CD4-positive, alpha-beta T cell treated with Interleukin-17A for 1 hour (primary cell): ENCODE measurements at places on chromosomes 1 and 21.

GRCh38 chr1:9058465-9058864 lies 11.0 kb downstream of the SLC2A5 start:
- DNase-seq = no peak

GRCh38 chr1:64921771-64922170 lies 44.6 kb downstream of the JAK1 start:
- DNase-seq = no peak

- no peak for DNase-seq
These were observed 545.2 kb downstream of the LTN1 start for GRCh38 chr21:28447462-28447861.

- no peak for DNase-seq
These were observed 98.5 kb upstream of the NGF start for GRCh38 chr1:115436596-115436995.

DNA sequence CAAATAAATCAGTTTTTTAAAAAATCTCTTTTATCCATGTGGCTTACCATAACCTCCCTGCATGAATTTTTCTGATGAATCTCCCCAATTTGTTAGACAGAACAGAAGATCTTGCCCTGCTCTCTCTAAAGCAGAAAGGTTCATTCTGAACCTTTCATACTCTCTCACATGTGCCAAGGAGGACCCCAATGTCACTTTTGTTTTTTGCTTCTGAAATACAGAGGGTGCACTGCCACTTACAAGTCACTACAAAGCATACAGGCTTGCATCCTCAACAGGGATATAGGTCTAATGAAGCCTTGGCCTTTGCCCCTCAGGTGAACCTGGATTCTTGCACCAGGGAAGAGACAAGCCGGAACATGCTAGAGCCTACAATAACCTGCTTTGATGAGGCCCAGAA lies 4.8 kb downstream of the RGS4 start:
- no peak for DNase-seq

- DNase-seq = no peak
These were observed 642 bp upstream of the ST3GAL3 start for GRCh38 chr1:43706598-43707189.

GRCh38 chr1:29641921-29642320 lies 405.6 kb downstream of the PTPRU start:
- no peak for DNase-seq

GRCh38 chr1:41407664-41408252 lies 46.5 kb downstream of the FOXO6 start:
- DNase-seq = no peak

GRCh38 chr1:230120289-230120920 lies 53.4 kb downstream of the GALNT2 start:
- DNase-seq = no peak

- no peak for DNase-seq
These were observed 37.1 kb upstream of the KANK4 start for GRCh38 chr1:62356257-62356835.

DNA sequence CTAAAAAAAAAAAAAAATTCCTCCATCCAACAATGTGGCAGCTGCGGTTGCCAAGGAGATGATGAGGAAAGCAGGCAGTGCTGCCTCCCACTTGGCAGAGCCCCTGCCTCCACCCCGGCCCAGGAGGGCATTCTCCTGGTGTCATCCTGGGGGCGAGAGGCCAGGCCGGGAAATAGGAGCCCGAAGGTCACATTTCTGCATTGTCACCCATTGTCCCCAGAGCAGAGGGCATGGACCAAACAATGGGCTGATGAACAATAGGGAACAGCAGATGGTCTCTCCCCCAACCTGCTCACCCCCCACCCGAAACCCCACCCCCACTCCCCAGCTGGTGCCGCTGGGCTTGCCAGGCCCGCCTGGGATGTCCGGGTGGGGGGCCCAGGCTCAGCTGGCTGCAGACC lies 37.3 kb downstream of the CAMK2N1 start:
- DNase-seq = no peak

- DNase-seq = no peak
These were observed 88.1 kb upstream of the HIVEP3 start for GRCh38 chr1:42006836-42007235.

- no peak for DNase-seq
These were observed 9.3 kb upstream of the TSNAX start for GRCh38 chr1:231519166-231519565.

DNA sequence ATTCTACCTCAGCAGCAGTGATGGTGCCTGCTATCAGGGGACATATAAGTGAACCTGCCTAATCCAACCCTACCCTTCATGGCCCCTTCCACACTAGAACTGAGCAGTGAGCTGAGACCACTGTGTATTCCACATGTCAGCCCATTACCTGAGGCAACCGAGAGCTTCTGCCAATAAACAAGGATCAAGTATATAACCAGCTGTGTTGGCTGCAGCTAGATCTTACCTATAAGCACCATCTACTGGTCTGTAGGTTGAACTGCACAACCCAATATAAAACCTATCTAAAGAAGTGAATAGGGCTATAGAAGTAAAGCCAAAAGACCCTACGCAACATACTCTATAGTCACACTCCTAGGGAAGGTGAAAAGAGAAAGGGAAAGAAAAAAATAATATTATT lies 376.9 kb downstream of the HHIPL2 start:
- DNase-seq = peak; percentile 9

- DNase-seq = peak; percentile 41
These were observed 379.4 kb upstream of the RUNX1 start for GRCh38 chr21:35428489-35428888.

DNA sequence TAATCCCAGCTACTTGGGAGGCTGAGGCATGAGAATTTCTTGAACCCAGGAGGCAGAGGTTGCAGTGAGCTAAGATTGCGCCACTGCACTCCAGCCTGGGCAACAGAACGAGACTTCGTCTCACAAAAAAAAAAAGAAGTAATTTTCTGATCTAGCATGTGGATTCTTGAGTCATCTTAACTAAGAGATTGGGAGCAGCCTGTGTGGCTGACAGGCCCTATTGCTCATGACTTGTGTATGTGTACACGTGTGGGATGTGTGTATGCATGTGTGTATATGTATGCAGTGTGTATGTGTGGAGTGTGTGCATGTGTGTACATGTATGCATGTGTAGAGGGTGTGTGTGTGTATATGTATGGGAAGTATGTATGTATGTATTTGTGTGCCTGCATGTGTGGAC lies 29.5 kb downstream of the DOP1B start:
- no peak for DNase-seq

DNA sequence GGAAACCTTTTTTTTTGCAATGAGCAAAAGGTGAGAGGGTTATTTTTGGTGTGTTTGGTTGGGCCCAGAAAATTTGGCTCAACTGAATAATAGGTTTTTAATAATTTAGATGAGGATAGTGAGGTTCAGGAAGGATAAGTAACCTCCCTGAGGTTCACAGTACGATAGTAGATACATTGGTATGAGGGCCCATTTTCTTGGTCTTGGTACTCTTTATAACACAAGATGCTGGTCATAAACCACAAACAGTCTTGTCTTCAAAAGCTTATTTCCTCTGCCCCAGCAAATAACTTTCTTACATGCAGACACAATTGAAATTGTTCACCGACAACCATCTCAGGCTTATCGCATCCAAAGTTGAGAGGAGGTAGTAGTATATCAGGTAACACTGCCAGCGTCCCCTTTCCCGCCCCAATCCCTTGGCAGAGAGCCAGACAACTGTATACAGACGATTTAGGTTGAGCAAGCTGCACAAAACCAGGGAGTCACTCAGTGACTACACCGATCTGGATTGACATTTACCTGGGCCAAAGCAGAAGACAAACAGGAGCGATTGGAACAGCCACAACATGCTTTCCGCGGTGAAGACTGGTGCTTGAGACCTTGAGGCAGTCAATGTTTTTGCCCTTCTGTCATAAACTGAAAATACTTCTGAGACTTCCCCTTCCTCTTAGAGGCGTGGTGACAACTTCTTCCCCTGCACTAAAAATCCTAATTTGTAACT lies at the start of gene SLAMF6:
TSS of gene SLAMF6 (minus strand) at position 634 of the 724 bp plus-strand sequence. CDS start at position 571, 63 bp downstream.
- peak; percentile 57 for DNase-seq

DNA sequence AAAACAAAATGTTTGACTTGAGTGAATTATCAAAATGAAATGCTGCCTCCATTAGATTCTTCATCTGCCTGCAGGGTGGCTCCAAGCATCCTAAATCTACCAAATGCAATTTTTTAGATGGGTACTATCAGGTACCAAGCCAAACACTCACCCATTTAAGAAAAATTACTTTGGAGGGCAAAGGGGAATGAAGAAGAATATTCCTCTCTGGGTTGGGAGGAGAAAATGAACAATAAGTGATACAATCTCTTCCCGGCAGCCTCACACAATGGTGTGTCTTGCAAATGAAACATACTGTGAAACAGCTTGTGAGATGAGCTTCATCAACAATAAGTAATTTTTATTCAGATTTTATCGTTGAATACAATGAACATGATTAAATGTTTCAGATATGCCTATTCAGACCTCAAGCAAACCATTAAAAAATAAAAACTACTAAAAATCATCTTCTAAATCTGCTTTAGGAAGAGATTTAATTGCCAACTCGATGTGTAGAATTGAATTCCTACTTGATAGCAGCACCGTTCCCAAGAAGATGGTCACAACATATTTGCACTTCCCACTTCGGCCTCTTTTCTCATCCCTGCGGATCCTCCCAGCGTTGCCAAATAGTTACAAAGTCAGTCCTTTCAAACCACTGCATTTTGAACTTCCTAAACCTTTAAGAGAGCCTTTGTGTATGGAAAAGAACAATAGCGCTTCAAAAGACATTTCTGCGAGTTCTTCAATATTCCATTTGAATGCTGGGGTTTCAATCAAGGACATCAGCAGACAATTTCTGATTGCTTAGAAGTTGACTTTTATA lies 2.7 kb downstream of the DAB1 start:
- DNase-seq = no peak

GRCh38 chr1:243963571-243963970 lies 87.5 kb upstream of the ZBTB18 start:
- DNase-seq = no peak

GRCh38 chr1:206596319-206596666 lies 16.0 kb downstream of the EIF2D start:
- DNase-seq = no peak

- DNase-seq = no peak
These were observed 16.7 kb downstream of the CLDN14 start for GRCh38 chr21:36463204-36463603.

- peak; percentile 4 for DNase-seq
These were observed at the start of gene BACE2 for GRCh38 chr21:41167348-41168342. BACE2 (plus strand) TSS chr21:41168160; CDS start chr21:41168264, 104 bp downstream.

DNA sequence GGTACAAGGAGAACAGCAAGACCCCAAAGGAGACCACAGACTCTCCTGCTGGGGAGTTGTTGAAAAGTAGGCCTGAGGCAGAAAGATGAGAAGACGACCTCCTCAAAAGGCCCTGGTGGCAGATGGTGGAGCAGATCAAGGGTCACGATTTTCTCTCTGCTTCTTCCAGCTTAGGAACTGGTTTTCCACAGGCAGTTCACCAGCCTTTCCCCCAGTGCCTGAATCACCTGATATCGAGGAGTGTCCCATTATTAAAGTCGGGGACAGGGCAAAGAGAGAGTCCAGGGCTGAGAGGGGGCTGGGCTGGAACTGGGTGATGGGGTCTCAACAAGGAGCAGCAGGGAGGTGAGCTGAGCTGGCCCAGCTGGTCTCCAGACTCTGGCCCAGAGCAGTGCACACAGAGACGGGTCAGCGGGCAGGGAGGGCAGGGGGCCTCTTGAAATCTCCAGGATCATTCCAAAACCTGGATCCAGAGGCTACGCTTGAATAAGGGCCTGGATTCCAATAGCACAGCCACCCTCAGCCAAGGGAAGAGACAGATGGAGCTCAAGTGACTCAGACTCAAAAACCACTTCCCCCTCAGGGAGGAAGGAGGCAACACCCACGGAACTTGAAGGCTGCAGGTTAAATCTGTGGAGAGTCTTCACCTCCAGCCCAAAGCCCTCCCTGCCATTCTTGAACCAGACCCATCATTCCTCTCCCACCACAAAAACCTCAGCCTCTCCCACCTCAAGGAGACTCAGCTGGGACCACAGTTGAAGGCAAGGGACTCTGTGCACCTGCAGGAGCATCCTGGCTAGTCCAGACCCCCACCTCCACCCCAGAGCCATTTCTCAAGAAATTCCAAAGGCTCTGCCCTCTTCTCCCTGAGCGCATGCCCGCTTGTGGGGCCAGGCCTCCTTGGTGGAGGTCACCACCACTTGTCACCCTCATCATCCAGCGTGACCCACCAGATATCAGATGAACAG lies at the start of gene S100A5:
TSS of gene S100A5 (minus strand) at position 541 of the 968 bp plus-strand sequence. CDS start 743 bp downstream, outside the sequence.
- peak; percentile 71 for DNase-seq

GRCh38 chr1:7302126-7302525 lies 469.0 kb upstream of the VAMP3 start:
- no peak for DNase-seq

GRCh38 chr1:117883616-117884015 lies 45.8 kb downstream of the GDAP2 start:
- no peak for DNase-seq

GRCh38 chr1:48644905-48645605 lies 131.6 kb downstream of the BEND5 start:
- no peak for DNase-seq

- no peak for DNase-seq
These were observed 413.9 kb upstream of the LYPLAL1 start for GRCh38 chr1:218759795-218760194.

DNA sequence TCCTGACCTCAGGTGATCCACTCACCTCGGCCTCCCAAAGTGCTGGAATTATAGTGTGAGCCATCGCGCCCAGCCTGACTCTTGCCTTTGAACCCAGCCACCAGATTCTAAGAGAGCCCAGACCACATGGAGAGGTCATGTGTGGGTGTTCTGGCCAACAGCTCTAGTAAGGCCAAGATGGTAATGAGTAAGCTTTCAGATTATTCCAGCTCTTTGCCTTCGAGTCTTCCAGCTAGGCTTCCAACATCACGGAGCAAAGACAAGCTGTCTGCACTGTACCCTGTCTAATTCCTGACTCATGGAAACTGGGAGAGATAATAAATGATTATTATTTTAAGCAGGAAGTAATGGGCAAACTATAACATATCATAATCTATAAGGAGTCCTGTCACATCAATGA lies 14.8 kb upstream of the ZFP69B start:
- no peak for DNase-seq

DNA sequence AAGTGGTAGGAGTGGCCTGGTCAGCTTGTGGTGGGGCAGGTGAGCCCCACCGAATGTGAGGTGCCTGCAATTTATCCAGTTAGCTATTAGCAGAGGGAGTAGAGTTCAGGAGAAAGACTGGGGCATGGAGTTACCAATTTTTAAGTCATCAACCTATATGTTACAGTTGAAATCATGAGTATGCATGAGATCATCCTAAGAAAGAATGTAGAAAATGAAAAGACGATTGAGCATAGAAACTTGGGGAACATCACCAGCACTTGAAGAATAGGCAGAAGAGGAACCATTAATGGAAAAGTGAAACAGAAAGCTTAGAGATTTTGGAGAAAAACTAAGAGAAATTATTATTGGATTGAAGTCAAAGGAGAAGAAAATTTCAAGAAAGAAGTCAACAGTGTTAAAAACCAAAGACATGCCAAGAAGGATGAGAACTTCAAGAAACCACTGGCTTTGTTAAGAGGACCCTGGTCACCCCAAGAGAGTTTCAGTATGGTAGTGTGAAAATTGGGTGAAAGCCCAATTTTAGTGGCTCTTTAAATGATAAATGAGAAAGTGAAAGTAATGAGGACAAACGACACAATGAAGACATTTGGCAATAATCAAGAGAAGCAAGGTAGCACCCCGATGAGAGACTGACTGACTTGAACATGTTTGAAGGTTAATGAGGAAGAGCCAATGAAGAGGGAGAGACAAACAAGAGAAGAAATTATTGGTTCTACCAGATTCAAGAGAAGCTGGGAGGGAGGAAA lies 36.7 kb downstream of the DNASE2B start:
- DNase-seq = peak; percentile 50
